HCT116 (cell line): ENCODE measurements at places on chromosomes 16 and 17. TPM values are rescaled to one million over a fixed set of nuclear protein-coding genes. Genes with fewer than 3 reads are reported as not detected.
A peak's percentile ranks its signal among the peaks of the same experiment; 100 is the strongest.

DNA sequence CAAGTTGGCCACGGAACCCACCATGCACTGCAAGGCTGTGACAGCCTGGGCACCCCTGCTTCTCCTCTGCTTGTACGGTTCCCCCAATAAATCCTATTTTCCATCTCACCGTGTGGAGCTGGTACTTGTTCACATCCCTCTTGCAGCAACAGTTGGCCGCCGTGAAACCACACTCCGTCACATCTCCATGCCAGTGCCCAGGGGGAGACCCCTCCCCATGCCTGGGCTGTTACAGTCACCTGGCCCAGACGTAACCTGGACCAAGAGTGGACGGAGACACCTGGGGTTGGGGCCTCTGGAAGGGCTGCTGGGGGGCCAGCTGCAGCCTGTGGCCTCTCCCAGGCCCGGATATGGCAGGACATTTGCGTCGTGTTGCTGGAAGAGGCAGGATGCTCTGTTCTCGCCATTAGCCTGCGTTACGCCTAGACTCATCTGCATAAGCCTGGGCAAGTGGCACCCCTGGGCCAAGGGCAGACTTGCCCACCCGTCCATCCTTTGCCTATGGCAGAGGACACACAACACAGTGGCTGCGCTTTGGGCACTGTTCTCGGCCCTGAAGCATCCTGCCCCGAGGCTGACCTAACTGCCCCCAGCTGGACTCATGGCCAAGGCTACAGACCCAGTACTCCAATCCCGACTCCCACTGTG is 14.2 kb upstream of the KREMEN2 start:
- DNase-seq, result no peak

The KLHL10 gene
- total RNA-seq, result not detected

- no peak for DNase-seq
Measured at GRCh38 chr16:555528-556473, 4.4 kb upstream of the PRR35 start.

GRCh38 chr17:36153895-36154610 is 22.4 kb downstream of the TBC1D3B start:
- DNase-seq, result no peak

The SLC12A4 gene
- 46.0 TPM for total RNA-seq

The FKBP10 gene
- total RNA-seq, result 78.5 TPM

The FBXO31 gene
- total RNA-seq, result 52.1 TPM

GRCh38 chr17:69997332-69997731 is 77.7 kb upstream of the KCNJ16 start:
- no peak for DNase-seq

GRCh38 chr17:69287168-69287567 is 39.8 kb downstream of the ABCA5 start:
- peak; percentile 16 for DNase-seq

- peak; percentile 74 for DNase-seq
Measured at GRCh38 chr16:68490829-68491575, 42.7 kb upstream of the SMPD3 start.

The TMEM114 gene
- total RNA-seq, result not detected

- DNase-seq, result no peak
Measured at GRCh38 chr16:31413943-31414342, 14.2 kb downstream of the COX6A2 start.

GRCh38 chr16:80375513-80375912 is 165.3 kb upstream of the DYNLRB2 start:
- DNase-seq, result no peak

GRCh38 chr16:22675745-22676540 is 138.0 kb upstream of the HS3ST2 start:
- DNase-seq, result no peak

- DNase-seq, result no peak
Measured at GRCh38 chr17:53649201-53649600, 173.5 kb upstream of the KIF2B start.

DNA sequence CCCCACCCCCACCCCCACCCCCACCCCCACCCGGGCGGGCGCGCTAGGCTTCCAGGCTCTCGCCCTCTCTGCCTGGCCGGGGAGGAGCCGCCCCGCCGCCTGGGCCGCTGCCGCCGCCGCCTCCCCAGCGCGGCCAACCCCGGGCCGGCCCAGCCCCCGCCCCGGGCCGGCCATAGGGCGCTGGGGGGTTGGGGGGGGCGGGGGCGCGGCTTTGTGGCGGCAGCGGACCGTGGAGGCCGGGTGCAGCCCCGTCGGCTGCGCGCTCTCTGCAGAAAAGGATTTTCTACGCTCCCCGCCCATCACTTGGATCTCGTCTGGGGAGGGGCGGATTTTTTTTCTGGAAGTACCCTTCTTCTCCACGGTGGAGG is 230.9 kb downstream of the MRTFB start:
- DNase-seq, result no peak

GRCh38 chr17:1323336-1323735 is 43.9 kb downstream of the TRARG1 start:
- no peak for DNase-seq

The CD300LB gene
- total RNA-seq, result not detected

DNA sequence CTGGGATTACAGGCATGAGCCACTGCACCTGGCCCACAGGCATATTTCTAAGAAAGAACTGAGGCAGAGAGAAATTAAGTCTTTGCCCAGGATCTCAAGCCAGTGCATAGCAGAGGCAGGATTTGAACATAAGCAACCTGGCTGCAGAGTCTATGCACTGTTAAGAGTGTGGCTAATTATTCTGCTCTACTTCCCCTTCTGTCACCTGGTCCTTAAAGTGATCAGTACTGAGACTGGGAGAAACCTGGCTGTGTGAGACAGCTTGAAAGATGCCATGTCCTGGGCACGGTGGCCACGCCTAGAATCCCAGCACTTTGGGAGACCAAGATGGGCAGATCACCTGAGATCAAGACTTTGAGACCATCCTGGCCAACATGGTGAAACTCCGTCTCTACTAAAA is 58.1 kb downstream of the IQCK start:
- no peak for DNase-seq

- DNase-seq, result no peak
Measured at GRCh38 chr16:27225536-27226360, 22.4 kb downstream of the KDM8 start.

DNA sequence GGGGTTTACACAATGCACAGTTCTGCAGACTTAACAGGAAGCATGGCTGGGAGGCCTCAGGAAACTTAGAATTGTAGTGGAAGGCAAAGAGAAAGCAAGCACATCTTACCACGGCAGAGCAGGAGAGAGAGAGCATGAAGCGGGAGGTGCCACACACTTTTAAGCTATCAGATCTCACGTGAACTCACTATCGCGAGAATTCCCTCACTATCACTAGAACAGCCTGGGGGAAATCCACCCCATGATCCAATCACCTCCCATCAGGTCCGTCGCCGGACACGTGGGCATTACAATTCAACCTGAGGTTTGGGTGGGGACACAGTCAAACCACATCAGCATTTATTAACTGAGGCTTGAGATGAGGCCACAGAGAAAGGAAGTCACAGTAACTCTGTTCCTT is 326.7 kb downstream of the C16orf95 start:
- DNase-seq, result no peak

The CCL4L2 gene
- total RNA-seq, result 0.37 TPM

DNA sequence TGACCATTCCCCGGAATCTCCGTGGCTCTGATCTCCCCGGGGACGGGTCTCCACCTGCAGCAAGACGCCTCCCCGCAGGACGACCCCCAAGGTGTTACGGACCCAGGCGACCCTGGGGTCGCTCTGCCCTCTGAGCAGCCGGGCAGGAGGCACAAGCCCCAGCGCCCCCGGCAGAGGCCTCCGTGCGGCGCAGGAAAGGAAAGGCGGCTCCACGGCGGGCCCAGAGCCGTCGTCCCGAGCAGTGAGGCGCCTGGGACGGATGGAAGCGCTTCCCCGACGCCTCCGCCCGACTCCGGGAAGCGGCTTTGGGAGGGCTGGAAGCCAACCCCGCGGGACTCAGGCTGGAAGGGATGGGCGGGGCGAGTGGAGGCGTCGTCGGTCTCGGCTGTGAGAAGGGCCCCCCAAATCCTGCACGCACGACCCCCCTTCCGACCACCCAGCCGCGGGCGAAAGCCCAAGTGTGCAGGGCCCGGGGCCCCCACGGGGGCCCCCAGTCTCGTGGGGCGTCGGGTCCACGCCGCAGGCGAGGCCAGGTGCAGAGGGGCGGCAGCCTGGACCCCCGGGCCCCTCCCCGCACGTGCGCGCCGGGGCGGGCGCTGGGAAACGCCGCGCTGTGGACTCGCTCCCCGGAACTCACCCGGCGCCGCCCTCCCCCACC is 32.7 kb upstream of the RPH3AL start:
- DNase-seq, result no peak

The ADAMTS18 gene
- total RNA-seq, result not detected

- no peak for DNase-seq
Measured at GRCh38 chr16:10338426-10338825, 47.4 kb upstream of the ATF7IP2 start.

DNA sequence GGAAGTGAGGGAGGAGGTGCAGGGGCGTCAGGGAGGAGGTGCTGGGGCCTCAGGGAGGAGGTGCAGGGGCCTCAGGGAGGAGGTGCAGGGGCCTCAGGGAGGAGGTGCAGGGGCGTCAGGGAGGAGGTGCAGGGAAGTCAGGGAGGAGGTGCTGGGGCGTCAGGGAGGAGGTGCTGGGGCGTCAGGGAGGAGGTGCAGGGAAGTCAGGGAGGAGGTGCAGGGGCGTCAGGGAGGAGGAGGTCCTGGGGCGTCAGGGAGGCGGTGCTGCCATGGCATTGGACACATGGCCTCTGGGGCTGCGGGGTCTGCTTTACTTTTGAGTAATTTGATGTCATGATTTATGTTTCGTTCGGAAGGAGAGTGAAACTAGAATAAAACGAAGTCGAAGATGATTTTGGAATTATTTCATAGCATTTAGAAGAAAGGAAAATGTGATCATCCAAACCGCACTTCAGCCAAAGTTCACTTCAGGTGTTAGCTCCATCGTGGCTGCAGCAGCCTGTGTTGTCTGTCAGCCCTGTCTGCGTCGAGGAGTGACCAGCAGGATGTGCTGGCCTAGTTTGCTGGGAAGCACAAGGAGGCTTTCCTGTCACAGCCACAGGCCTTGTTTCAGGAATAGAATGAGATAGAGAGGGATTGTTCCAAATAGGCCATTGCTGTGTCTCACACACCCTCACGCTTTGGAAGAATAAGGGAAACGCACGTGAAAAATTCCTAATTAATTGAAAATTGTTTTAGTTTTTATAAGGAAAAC is 42.8 kb downstream of the RAB11FIP3 start:
- DNase-seq, result no peak

GRCh38 chr16:24748242-24748641 is 18.8 kb downstream of the TNRC6A start:
- no peak for DNase-seq

GRCh38 chr16:13793841-13794409 is 126.0 kb upstream of the ERCC4 start:
- DNase-seq, result no peak

GRCh38 chr17:80825471-80826345 is 165.9 kb upstream of the CHMP6 start:
- no peak for DNase-seq

- no peak for DNase-seq
Measured at GRCh38 chr17:279776-280175, 72.8 kb downstream of the RPH3AL start.

DNA sequence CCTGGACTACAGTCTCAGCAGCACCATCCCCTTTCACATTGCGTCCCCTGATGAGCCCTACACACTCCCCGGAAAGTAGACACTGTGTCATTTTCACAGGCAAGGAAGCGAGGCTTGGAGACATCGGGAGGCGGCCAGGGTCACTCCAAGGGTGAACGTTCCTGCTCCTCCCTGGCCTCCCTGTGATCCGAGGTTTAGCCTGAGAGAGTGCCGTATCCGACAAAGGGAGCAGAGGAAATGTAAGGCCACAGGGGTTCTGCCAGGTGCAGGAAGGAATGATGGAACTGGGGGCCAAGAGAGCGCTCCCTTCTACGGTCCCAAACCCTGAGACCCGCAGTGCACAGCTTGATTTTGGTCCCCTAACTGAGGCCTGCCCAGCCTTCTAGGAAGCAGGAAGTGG is 8.0 kb upstream of the PIK3R6 start:
- no peak for DNase-seq

GRCh38 chr17:81090361-81091136 is 55.6 kb downstream of the BAIAP2 start:
- no peak for DNase-seq

DNA sequence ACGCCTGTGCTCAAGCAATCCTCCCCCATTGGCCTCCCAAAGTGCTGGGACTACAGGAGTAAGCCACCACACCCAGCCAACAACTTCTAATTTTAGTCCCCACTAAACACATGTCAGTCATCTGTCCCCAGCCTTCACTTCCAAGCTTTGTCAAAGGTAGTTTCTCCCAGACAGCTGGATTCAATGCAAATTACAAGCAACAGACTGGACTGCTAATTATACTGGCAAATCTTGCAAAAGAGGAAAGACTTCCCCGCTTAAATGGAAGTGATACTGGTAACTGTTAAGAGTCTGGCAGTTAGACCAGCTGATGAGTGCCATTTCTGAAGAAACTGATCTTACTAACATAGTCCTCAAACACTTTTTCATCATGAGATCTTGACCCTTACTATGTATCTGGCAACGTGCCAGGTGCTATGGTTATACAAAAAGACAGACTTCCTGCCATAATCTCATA is 8.2 kb upstream of the GGA2 start:
- no peak for DNase-seq

The CCNF gene
- total RNA-seq, result 60.8 TPM

DNA sequence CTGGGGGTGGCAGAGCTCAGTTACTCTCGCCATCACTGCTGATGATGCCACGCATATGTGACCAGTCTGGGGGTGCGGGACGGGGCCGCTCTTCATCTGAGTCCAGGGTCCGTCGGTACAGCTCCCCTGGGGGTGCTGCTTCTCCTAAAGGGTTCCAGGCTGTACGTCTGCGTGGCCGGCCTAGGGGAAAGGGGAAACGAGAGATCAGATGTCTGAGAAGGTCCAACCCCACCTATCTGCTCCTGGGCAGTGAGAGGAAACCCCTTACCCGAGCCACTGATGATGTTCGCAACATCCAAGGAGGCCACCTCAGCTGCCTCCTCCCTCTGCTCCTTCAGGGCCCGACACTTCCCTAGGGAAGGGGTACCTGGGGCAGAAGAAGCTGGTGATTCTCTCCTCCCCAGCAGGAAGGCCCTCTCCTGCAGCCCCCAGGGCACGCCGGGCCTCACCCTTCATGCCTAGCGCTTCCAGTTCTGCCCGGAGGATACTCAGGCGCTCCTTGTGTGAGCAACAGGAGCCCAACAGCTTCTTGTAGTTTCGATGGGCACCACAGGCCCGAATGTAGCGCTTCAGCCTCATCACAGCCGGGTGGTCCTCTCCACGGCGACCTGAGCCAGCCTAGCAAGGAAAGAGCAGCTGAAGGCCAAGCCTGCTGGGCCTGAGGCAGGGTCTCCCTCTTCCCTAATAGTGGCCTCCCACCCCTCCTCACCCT is 2.1 kb downstream of the HIRIP3 start:
- DNase-seq, result no peak

The CX3CL1 gene
- 0.15 TPM for total RNA-seq

GRCh38 chr16:85838381-85838780 is 38.9 kb downstream of the COX4I1 start:
- no peak for DNase-seq

DNA sequence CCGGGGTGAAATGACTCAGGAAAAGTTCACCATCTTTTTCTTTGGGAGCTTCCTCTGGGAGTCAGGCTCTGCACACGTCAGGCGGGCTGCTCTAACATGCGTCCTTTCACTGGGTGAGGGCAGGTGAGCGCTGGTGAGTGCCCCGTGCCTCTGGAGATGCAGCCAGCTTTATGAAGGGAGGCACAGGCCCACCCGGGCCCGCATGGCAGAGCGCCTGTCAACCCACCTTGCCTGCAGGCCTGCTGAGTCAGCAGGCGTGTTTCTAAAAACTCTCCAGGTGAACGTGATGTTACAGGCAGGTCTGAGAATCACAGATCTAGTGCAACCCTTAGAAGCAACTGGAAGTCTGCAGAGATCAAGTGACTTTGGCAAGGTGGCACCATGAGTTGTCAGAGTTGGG is 18.4 kb downstream of the MAP1LC3B start:
- DNase-seq, result no peak

GRCh38 chr17:56185491-56186221 is 32.4 kb downstream of the ANKFN1 start:
- no peak for DNase-seq
